ENCODE measurements at places on chromosomes 16 and 17.
A peak's percentile ranks its signal among the peaks of the same experiment; 100 is the strongest.

- no peak for DNase-seq
Observed at GRCh38 chr17:46770818-46771560, 47.5 kb downstream of the WNT3 start.

- DNase-seq, result no peak
Observed at GRCh38 chr16:2954656-2955381, 9.3 kb upstream of the KREMEN2 start.

- DNase-seq, result no peak
Observed at GRCh38 chr17:50890675-50891516, 24.7 kb upstream of the TOB1 start.

- DNase-seq, result no peak
Observed at GRCh38 chr17:40871316-40871715, 4.3 kb upstream of the KRT12 start.

DNA sequence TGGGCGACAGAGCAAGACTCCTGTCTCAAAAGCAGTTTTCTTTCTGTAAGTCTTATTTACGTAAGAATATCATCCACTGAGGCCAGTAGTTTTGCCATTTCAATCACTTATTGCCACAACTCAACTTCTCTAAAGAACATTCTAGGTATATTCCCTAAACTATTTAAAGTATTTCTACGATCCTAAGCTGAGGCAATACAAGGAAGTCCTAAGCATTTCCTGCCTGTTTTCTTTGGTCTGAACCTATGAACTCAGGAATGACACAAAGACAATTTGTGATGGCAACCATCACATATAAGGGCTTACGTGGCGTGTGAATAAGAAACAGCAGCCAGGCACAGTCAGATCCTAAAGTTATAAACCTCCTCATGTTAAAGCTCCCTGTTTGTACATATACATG, 14.2 kb downstream of the USP36 start:
- DNase-seq, result no peak

DNA sequence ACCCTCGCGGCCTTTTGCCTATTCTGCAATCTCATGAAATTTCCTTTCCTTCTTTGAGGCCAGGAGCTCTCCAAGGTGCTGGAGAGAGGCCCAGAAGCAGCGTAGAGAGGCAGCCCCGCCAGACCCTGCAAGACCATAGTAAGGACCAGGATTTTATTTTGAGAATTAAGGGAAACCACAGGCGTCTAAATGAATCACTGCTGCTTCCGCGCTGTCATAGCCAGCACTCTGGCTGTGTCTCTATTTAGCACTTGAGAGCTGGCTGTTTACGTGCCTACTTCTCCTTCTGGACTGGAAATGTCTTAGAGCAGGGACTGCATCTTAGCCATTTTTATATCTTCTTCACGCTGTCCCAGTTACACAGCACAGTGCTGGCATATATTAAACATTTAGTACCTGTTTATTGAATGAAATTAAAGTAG, 37.6 kb upstream of the PIRT start:
- peak; percentile 24 for DNase-seq

- DNase-seq, result no peak
Observed at GRCh38 chr17:10077561-10078299, 120.7 kb downstream of the GAS7 start.

GRCh38 chr17:74282587-74283370, 8.7 kb downstream of the DNAI2 start:
- no peak for DNase-seq

GRCh38 chr16:59859676-59860402, 1125.7 kb upstream of the GOT2 start:
- DNase-seq, result no peak

DNA sequence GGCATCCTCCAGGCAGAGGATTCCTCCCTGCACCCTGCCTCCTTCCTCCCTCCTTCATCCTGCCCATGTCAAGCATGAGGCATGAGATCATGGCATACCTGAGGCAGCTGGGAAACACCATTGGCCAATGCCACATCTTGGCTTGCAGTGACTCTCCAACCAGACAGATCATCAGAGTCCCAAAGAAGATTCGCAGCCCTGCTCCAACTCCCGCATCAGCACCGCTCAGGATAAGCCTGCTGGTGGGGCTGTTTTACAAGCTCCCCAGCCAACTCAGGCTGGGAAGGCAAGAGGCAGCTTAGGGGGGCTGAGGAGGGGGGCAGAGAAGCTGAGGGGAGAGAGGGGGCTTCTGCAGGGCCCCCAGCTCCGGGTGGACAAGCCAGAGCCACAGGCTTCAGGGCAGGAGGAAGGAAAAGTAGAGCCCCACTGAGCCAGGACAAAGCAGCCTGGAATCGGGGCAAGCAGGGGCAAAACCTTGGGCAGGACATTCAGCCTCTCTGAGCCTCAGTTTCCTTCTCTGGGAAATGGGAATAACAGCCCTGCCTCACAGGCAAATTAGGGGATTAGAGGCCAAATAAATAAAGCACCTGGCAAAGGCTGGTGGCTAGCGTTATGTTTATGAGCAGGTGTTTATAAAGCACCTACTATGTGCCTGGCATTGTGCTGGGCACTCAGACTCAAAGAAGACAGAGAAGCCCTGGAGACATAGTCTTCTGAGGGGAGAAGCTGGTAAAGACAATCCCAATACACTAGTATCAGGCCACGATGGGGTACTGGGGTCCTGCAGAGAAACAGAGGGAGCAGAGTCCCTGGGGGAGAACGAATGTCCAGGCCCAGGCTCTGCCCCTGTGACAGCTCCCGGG, 88.1 kb downstream of the GOSR1 start:
- no peak for DNase-seq

- DNase-seq, result peak; percentile 66
Observed at GRCh38 chr17:7383742-7384488, 3.0 kb downstream of the TNK1 start.

GRCh38 chr17:28684963-28685362, 23.0 kb downstream of the SUPT6H start:
- DNase-seq, result no peak

DNA sequence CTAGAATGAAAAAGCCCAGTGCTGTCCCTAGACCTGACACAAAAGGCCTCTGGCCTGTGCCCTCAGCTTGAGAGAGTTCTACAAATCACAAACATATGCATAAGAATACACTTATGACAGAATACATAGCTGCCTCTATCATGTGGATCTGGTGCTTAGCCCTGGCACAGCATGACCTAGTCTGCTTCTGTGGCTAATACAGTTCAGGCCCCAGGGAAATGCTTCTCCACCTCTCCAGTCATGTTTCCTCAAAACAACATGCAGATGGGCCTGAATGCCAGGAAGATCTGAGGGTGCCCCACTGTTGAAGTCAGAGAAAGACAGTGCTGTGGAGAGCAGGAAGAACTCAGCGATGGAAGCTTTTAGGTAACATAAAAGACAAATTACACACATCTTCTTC, 231.9 kb upstream of the SALL1 start:
- no peak for DNase-seq

- no peak for DNase-seq
Observed at GRCh38 chr16:54219709-54220108, 66.9 kb downstream of the IRX3 start.

DNA sequence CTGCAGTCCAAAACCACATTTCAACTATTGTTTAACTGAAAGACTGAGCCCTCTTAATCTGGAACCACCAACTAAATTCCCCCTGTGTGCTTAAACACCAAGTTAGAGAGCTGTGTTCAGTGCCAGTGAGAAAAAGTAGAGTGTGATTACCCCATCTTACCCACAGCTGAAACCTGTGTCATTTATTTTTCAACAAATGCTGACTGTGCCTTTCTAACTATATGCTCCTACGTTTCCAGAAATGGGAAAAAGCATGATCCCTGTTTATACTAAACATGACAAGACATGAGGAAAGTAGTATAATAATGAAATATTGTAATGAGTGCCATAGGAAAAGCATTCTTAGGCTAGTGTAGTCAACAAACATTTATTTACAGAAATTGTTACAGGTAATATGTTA, 7.4 kb upstream of the TOX3 start:
- no peak for DNase-seq

DNA sequence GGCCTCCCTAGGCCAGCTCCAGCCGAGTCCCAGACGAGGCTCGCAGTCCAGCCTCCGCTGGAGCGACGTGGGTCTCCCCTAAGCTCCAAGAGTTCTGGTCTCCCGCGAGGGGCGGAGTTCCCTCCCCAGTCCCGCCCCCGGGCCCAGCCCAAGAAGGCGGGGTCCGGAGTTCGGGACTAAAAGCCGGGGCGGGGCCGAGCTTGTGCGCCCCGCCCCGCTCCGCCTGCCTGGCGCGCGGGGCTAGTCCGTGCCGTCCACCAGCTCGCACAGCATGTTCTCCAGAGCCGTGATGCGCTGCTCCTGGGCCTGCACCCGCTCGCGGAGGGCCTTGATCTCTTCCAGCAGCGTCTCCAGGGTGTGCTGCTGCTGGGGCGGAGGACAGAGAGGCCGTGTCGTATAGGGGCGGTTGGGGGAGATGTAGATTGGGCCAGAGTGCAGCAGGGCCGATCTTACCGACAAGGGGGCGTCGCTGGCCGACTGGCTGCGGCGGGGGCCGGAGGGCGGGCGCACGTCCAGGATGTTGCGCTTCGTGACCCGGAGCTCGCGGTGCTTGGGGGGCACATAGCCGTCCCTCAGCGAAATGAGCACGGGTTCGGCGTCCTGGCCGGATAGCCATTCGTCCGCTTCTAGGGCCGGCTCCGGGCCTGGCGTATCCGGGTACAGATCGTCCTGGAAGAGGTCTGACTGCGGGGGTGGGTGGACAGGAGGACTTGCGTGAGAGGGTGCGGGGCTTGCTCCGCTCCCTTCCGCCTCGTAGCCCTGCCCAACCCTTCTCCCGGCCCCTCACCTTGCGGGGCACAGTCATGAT, 7.0 kb downstream of the CORO6 start:
- DNase-seq, result peak; percentile 91

- no peak for DNase-seq
Observed at GRCh38 chr16:28192806-28193529, 18.8 kb downstream of the XPO6 start.

DNA sequence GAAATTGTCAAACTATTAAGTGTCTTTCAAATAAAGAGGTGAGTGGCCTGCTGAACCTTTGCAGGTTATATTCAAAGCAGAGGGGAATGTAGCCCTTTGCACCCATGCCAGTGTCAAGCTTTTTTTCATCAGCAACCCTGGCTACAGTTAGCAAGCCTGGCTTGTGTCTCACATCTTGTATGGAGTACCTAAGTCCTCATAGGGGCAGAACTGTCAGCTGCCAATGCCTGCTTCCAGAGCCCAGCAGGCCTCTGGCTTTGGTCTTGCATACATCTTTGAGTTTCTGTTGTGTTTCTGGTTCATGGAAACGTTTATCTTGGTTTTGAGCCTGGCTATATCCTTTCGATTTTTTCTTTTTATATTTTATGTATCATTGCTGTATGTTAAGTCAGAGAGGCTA, 26.8 kb downstream of the REXO5 start:
- no peak for DNase-seq

GRCh38 chr17:28471531-28472342, 1.7 kb upstream of the SLC13A2 start:
- DNase-seq, result no peak

DNA sequence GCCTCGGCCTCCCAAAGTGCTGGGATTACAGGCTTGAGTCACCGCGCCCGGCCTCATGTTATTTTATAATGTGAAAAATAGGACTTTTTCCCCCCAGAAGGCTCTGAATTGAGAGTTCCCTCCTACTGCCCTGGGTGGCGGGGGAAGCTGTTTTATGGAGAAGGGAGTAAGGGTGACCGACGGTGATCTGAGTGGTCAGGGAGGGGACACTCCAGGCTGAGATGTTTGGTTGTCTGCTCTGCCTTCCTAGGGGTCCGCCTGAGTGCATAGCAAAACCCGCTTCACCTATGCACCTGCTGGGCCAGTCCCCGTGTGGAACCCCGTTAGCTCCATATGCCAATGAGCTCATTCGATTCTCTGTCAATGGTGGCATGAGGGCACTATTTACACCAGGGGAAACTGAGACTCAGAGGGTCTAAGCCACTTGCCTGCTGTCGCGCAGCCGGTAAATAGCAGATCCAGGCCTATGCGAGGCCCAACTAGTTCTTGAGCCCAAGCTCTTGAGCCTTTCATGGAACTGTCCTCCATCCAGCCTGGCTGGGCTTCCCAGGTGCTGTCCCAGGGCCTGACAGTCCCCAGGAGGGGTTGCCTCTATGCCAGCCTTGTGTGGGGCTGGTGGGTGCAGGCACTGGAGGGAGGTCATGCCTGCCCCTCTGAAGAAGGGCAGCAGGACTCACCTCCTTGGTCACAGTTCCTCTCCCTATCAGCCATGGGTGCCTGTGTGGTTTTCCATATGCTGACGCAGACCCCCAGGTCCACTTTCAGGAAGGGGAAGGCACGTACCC, 1.7 kb upstream of the GJD3 start:
- DNase-seq, result no peak

GRCh38 chr16:72022127-72022526, 13.6 kb downstream of the DHODH start:
- no peak for DNase-seq

GRCh38 chr16:58828901-58829545, 94.9 kb upstream of the GOT2 start:
- DNase-seq, result no peak

GRCh38 chr17:48215583-48216139, 108.1 kb downstream of the SNX11 start:
- peak; percentile 16 for DNase-seq

DNA sequence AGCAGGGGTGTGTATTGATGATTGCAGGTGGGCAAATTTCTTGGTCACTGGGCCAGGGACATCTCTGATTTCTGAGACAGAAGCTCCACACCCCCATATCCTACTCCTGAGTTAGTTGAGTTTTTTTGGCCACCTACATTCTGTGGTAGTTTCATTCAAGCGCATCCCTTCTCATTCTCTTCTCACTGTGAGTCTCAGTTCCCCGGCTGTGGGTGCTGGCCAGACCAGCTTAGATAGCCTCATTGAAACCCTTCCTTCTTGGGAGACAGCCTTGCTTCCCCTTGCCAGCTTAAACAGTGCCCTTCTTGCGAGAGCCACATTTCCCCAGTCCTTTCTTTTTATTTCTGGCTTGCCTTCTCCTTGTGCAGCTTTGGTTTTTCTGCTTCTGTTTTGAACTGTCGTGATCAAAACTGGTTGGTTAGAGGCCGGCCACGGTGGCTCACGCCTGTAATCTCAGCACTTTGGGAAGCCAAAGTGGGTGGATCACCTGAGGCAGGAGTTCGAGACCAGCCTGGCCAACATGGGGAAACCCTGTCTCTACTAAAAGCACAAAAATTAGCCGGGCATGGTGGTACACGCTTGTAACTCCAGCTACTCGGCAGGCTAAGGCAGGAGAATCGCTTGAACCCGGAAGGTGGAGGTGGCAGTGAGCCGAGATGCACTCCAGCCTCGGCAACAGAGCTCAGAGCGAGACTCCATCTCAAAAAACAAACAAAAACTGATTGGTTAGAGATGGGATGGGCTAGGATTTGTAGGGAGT, 2.8 kb downstream of the GPT2 start:
- DNase-seq, result no peak

GRCh38 chr16:61471737-61472136, 564.5 kb downstream of the CDH8 start:
- no peak for DNase-seq

- DNase-seq, result peak; percentile 45
Observed at GRCh38 chr16:72561-73548, at the start of gene RHBDF1. Gene RHBDF1, minus strand, starts transcription at chr16:72631. Its CDS starts 7,616 bp downstream, at chr16:65015.

DNA sequence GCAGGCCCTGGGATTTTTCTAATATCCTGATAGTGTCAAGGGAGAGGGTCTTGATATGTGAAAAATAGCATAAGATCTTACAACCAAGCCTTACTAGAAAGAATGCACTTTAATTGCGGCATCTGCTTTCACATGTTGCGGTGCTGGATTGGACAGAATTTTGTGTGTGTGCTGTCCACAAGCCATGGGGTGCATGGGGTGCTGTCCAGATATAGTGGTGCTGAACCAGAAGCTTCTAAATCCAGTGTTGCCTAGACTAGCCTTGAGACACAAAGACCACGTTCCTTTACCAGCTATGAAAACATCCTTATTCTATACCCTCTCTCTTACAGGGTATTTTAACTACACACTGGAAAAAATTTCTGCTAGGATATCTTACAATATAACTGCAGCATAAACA, 244.0 kb downstream of the TMEM114 start:
- DNase-seq, result peak; percentile 26
